Fibroblast of skin of right biceps (primary cell): ENCODE measurements at places on chromosomes 16 and 17.

- no peak for DNase-seq
Observed at GRCh38 chr17:50359998-50360461, 13.0 kb downstream of the MRPL27 start.

DNA sequence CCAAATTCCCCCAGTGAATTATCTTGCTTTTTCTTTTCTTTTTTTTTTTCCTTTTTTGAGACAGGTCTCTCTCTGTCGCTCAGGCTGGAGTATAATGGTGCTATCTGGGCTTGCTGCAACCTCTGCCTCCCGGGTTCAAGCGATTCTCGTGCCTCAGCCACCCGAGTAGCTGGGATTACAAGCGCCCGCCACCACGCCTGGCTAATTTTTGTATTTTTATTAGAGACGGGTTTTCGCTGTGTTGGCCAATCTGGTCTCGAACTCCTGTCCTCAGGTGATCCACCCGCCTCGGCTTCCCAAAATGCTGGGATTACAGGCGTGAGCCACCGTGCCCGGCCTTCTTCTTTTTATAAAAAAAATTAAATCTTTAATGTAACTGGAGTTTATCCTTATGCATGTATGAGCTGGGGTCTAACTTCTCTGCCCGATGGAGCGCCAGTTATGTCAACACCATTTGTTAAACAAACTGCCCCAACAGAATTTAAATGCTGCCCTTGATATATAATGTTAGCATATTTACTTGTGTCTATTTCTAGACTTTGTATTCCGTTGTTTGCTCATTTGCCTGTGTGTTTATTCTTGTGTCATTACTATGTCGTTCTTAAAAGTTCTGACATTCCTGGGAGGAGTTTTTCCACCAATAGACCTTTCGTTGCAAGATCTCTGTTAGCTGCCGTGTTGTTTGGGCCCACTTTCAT lies 535 bp upstream of the AURKB start:
- no peak for DNase-seq

GRCh38 chr17:17635126-17635525 lies 43.6 kb upstream of the PEMT start:
- no peak for DNase-seq

DNA sequence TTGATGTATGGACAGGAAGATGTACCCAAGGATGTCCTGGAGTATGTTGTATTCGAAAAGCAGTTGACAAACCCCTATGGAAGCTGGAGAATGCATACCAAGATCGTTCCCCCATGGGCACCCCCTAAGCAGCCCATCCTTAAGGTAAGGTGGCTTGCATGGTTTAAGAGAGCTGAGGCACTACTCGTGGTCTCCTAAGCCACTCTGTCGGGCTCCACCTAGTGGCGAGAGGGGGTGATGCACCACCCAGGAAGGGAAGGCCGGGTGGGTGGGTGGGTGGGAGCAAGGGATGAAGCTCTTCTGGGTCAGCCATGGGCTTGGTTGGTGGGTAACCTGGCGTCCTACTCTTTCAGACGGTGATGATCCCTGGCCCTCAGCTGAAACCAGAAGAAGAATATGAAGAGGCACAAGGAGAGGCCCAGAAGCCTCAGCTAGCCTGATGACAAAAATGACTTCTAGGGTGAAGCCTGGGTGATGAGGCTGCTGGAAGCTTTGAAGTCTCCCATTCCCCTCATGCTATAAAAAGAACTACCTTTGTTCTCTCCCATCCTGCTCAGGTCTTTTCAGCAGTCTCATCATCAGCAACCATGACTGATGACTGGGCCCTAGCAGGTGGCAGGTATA lies 21.5 kb downstream of the GPR179 start:
- DNase-seq, result peak; percentile 43

- DNase-seq, result no peak
Observed at GRCh38 chr17:2905269-2905668, 109.0 kb downstream of the RAP1GAP2 start.

DNA sequence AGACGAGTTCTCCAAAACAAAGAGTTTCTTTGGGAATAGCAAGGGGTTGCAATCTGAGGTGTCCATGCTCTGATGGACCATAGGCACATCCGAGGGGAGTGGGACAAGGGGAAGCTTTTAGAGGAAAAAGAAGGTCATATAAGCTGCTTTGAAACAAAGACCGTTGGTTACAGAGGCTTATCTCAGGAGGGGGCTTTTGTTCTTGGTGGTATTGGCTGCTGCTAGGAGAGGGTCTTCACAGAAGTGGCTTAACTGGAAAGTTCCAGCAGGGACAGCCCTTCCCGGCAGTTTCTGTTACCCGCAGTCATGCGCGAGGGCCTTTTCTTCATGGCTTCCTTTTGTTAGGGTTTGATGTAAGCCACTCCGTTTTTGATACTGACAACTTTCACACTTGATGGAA lies 76.0 kb downstream of the RAP1GAP2 start:
- no peak for DNase-seq

GRCh38 chr16:2690852-2691251 lies 8.5 kb downstream of the KCTD5 start:
- no peak for DNase-seq

DNA sequence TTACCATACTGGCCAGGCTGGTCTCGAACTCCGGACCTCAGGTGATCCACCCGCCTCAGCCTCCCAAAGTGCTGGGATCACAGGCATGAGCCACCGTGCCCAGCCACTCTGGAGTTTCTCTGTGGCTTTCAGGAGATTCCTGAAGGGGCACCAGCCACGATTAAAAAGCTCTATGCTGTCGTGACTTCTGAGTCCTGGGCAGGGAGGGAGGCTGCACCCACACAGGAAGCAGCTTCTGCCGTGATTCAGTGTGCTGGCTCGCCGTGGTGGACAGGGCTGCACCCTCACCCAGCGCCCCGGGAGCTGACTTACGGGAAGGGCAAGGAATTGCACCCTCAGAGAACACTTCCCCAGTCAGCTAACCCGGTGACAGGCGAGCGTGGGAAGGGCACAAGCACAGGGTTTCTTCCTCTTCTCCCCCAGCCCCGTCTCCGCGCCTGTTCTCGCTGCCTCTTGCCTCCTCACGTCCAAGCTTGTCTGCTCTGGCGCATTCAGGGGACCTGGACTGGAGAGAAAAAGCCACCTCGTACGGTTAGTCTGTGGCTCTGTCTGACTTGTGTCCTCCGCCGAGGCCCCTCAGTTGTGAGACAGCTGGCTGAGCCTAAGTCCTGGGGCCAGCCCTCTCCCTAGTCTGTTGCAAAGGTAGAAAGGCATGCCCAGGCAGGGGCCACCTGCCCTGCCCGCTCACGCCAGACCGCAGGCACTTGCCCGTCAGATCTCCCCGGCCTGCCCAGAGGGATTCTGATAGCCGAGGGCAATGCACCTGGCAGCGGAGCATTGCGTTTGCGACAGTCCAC lies 145.0 kb downstream of the SEC14L1 start:
- DNase-seq, result peak; percentile 81

- no peak for DNase-seq
Observed at GRCh38 chr17:16878084-16878483, 93.8 kb downstream of the TNFRSF13B start.
